ENCODE measurements at places on chromosomes 5 and 9. TPM values are rescaled to one million over a fixed set of nuclear protein-coding genes. Genes with fewer than 3 reads are reported as not detected.

PCDHB15 gene
- 4.3 TPM for total RNA-seq

CDC20B gene
- not detected for total RNA-seq

ACOT12 gene
- total RNA-seq = 0.18 TPM

DNAH5 gene
- total RNA-seq = 1.7 TPM

LCP2 gene
- 4.4 TPM for total RNA-seq

GFI1B gene
- 0.13 TPM for total RNA-seq

RNF208 gene
- 0.18 TPM for total RNA-seq

- H3K4me1 ChIP-seq = peaks cover 9% of the 10 kb centered on the region
- H3K27ac ChIP-seq = peak overlapping the region; percentile 57
- H3K36me3 ChIP-seq = no peaks in the 10 kb centered on the region
- peak overlapping the region; percentile 42 for H3K4me3 ChIP-seq
- no peaks in the 10 kb centered on the region for H3K27me3 ChIP-seq
These were observed 237.5 kb downstream of the CD180 start for GRCh38 chr5:66958980-66959641.

- DNase-seq = no peak
- H3K27me3 ChIP-seq = peaks cover 2% of the 10 kb centered on the region
- no peak overlapping the region for H3K27ac ChIP-seq
- H3K4me3 ChIP-seq = no peak overlapping the region
- no peaks in the 10 kb centered on the region for H3K4me1 ChIP-seq
- no peaks in the 10 kb centered on the region for H3K36me3 ChIP-seq
These were observed 12.7 kb upstream of the ZCCHC7 start for GRCh38 chr9:37107701-37108100.

- H3K27me3 ChIP-seq = no peaks in the 10 kb centered on the region
- H3K4me3 ChIP-seq = no peak overlapping the region
- H3K36me3 ChIP-seq = no peaks in the 10 kb centered on the region
- no peaks in the 10 kb centered on the region for H3K4me1 ChIP-seq
- H3K27ac ChIP-seq = no peak overlapping the region
These were observed 76.9 kb downstream of the SYK start for GRCh38 chr9:90878562-90878961.

GRCh38 chr9:90774071-90774470 is 27.5 kb upstream of the SYK start:
- no peaks in the 10 kb centered on the region for H3K36me3 ChIP-seq
- H3K27ac ChIP-seq = no peak overlapping the region
- H3K4me1 ChIP-seq = no peaks in the 10 kb centered on the region
- peaks cover 2% of the 10 kb centered on the region for H3K27me3 ChIP-seq

DNA sequence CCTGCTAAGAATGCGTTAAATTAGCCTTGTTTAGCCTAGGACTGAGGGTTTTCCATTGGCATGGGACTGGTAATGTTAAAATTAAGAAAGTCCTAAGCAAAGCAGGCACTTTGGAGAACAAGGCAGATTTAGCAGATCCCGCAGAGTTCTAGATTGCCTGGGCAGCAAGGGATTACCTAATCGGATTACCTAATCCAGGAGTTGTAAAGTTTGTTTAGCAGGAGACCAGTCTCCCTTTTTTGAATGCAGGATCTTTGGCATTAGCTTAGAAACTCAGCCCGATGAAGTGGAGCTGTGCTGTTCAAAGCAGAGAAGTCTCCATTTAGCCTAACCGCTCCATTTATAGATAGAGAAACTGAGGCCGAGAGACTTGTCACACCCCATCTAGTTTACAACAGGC is 206.0 kb downstream of the DMRT2 start:
- H3K36me3 ChIP-seq = no peaks in the 10 kb centered on the region
- H3K27ac ChIP-seq = no peak overlapping the region
- DNase-seq = no peak
- H3K4me3 ChIP-seq = no peak overlapping the region
- H3K4me1 ChIP-seq = peaks cover 7% of the 10 kb centered on the region

GRCh38 chr9:93061260-93061751 is 2.8 kb downstream of the SUSD3 start:
- peaks cover 6% of the 10 kb centered on the region for H3K27me3 ChIP-seq
- no peaks in the 10 kb centered on the region for H3K36me3 ChIP-seq
- H3K27ac ChIP-seq = no peak overlapping the region
- no peak for DNase-seq
- peaks cover 45% of the 10 kb centered on the region for H3K4me1 ChIP-seq
- no peak overlapping the region for H3K4me3 ChIP-seq

GRCh38 chr5:1343931-1344901 is 683 bp downstream of the CLPTM1L start:
- H3K27me3 ChIP-seq = no peaks in the 10 kb centered on the region
- peaks cover 16% of the 10 kb centered on the region for H3K4me1 ChIP-seq
- H3K4me3 ChIP-seq = peak overlapping the region; percentile 59
- H3K27ac ChIP-seq = no peak overlapping the region
- peaks cover 28% of the 10 kb centered on the region for H3K36me3 ChIP-seq
- DNase-seq = no peak

GRCh38 chr5:10489810-10490426 is 48.2 kb downstream of the ROPN1L start:
- no peak overlapping the region for H3K4me3 ChIP-seq
- H3K27ac ChIP-seq = no peak overlapping the region
- peak; percentile 49 for DNase-seq
- H3K27me3 ChIP-seq = peaks cover 8% of the 10 kb centered on the region

GRCh38 chr5:159441441-159441840 is 111.2 kb upstream of the IL12B start:
- no peak for DNase-seq
- H3K4me1 ChIP-seq = no peaks in the 10 kb centered on the region
- H3K27ac ChIP-seq = no peak overlapping the region
- H3K27me3 ChIP-seq = peaks cover 11% of the 10 kb centered on the region
- no peaks in the 10 kb centered on the region for H3K36me3 ChIP-seq

DNA sequence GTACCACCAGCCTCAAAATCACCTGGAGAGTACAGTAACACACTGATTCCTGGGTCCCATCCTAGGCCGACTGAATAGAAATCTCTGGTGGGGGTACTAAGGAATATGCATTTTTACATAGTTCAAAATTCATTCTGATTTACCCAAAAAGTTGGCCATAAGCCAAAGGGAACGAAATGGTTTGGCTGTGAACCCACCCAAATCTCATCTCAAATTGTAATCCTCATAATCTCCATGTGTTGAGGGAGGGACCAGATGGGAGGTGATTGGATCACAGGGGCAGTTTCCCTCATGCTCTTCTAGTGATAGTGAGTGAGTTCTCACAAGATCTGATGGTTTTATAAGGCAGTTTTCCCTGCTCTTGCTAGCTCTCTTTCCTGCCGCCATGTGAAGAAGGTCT is 31.1 kb downstream of the MEGF9 start:
- DNase-seq = no peak
- no peaks in the 10 kb centered on the region for H3K36me3 ChIP-seq
- no peaks in the 10 kb centered on the region for H3K4me1 ChIP-seq
- no peak overlapping the region for H3K27ac ChIP-seq
- no peak overlapping the region for H3K4me3 ChIP-seq

DNA sequence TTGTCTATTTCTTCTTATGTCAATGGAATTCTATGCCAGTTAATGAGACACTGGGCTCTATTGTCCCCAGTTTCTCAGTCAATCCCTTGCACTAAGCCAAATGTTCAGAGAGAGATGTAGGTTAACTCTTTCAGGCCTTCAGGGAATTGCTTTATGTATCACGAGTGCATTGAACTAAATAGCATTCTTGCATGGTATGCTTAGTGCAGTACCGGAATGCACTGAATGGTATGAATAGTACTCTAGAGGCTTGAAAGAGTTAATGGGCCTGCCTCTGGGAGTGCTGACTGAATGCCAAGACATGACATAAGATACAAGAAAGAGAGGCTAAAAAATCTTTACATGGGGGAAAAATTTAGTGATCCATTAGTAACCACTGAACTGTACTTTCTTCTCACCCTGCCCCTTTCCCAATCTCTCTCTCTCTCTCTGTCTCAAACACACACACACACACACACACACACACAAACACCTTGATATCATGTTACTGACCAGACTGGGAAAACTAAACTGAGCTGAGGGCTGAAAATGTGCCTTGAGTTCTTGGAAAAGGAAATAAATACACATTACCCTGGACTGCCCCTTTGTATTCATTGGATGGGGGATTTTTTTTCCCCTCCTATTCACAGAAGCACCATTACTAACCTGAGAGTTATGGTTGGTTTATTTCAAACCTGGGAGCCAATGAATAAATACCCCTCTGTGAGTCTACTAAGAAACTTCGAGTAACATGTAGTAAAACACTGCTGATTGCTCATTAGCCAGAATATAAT is 35.4 kb upstream of the TMC1 start:
- DNase-seq = peak; percentile 67
- H3K36me3 ChIP-seq = no peaks in the 10 kb centered on the region
- no peak overlapping the region for H3K4me3 ChIP-seq
- H3K4me1 ChIP-seq = peaks cover 15% of the 10 kb centered on the region
- H3K27me3 ChIP-seq = no peaks in the 10 kb centered on the region
